ENCODE measurements at places on chromosomes 4 and X.

DNA sequence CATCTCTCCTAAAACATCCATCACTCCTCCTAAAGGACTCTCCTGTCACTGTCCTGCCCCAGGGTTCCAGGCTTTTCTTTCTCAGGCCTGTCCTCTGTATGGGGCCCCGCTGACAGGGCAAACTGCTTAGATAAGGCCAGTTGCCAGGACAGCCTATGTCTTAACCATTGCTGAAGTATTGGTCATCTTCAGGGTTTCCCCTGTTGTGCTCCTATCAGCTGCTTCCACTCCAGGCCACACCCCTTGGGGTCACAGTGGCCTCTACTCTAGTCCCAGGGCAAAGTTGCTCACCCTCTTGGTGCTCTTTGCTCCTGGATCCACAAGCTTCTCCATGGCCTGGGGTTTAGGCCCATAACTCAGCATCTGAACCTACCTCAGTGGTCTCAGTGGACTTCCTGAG lies 138.0 kb upstream of the PJA1 start:
- no peak for DNase-seq

DNA sequence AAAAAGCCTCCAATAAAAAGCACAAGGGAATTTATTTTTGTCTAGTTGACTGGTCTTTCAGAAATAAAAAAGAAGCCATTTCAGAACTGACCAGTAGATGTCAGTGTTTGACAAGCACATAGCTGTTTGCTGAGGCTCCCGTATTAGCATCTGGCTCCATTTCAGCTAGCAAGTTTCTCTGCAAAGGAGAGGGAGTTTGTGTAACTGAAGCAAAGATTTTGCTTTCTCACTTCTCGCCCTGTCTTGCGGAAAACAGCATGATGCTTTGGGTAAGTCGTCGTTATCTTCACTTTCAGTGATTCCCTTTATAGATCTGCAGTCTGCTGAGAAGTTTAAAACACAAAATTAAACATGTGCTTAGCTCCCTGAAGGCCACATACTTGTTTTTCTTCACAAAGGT lies 85.5 kb downstream of the CT47B1 start:
- DNase-seq = no peak

DNA sequence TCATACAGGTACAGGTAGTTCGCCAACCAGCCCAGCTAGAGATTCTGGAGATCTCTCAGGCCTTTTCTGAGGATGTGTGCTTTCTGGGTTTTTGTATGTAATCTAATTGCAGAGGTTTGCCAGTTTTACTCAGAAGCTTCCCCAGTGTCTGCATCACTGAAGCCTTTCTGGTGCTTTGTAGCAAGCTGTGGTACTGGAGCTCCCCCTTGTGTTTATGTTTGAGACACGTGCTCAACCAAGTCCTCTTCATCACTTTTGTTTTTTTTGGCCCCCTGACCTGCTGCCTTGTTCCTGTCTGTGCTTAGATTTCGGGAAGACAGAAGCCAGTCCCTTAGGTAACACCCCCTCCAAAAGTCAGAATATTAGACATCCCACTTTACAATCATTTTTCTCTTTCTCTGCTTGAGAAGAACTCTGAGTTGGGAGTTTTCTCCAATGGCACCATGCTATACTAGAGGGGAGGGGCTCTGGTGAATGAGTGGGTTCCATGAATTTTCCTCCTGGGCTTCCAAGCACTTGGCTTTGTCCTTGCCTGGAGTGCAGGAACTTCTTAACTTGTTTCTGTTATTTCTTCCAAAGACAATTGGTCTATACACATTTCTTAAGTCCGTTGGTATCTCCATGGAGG lies 128.4 kb upstream of the TBC1D9 start:
- DNase-seq = no peak

GRCh38 chr4:48322063-48322462 lies 19.3 kb upstream of the SLAIN2 start:
- no peak for DNase-seq

DNA sequence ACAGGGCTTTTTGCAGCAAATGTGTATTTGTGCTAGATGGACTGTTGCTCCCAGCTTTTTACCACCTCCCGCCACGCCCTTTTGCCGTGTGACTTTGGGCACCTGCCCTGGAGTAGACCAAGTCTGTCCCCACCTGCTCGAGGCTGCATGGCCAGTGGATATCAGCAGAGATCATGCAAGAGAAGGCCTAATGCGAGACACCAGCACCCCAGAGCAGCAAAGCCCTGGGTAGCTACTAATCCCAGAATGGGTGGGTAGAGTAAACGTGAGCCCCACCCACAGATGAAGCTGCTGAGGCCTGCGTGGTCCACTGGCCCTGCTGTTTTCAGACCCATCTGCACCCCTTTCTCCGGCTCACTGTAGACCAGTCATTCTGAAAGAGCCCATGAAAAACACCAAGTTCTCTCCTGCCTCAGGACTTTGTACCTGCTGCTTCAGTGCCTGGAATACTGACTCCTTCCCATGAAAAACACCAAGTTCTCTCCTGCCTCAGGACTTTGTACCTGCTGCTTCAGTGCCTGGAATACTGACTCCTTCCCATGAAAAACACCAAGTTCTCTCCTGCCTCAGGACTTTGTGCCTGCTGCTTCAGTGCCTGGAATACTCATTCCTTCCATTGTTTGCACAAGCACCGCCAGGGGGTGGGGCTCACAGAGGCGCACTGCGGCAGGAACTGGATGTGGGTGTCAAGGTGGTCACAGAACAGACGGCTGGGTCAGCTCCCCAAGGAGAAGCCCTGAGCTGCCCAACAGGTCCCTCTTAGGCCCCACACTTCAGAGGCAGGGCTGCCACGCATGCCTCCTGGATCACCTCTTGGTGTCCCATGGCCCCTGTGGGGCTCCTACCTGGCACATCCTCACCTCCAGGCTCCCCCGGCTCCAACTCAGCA lies 5.1 kb upstream of the TNIP2 start:
- DNase-seq = no peak

GRCh38 chrX:73268463-73268862 lies 53.8 kb upstream of the NAP1L2 start:
- DNase-seq = no peak

DNA sequence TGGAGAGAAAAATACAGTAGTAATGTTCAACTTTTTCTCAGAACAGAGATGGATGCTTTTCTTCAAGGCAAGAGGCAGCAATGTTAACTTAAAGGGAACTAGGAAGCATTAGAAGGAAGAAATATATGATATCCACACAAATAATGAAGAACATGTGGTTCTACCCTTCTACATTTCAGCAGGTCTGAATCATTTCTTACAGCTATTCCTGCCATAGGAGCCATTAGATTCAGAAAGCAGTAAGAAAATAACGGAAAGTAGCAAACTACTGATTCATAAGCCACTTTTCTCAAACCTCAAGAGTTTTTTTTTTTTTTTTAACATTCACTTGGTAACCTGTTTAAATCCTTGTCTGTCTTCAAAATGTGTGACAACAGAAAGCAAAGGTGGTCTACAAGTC lies 1251.6 kb upstream of the AGA start:
- DNase-seq = no peak

DNA sequence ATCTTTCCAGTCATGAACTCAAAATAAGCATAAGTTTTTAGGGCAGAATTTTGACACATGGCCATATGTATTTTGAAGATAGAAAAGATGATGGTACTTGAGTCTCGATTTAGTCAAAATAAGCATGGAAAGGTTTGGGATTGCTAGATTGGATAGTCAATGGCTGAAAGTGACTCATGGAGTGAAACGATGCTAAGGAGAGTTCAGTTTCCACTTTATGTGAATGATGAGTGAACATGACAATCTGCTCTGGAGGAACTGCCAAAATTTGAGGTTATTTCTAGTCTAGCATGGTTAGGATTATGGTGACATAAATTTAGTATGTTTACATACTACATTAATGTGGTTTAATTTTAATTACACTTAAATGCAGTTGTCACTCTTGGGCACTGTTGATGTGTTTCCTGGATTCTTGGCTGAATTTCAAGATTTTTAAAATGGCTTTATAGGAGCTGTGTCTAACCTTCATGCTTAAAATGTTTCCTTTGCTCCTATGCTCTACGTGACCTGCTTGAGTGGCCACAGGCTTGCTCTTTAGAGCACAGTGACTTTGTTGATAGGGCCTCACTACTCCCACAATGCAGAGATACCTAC lies 17.1 kb downstream of the DDX3X start:
- DNase-seq = no peak

GRCh38 chr4:159049780-159050375 lies 53.0 kb upstream of the RAPGEF2 start:
- no peak for DNase-seq

DNA sequence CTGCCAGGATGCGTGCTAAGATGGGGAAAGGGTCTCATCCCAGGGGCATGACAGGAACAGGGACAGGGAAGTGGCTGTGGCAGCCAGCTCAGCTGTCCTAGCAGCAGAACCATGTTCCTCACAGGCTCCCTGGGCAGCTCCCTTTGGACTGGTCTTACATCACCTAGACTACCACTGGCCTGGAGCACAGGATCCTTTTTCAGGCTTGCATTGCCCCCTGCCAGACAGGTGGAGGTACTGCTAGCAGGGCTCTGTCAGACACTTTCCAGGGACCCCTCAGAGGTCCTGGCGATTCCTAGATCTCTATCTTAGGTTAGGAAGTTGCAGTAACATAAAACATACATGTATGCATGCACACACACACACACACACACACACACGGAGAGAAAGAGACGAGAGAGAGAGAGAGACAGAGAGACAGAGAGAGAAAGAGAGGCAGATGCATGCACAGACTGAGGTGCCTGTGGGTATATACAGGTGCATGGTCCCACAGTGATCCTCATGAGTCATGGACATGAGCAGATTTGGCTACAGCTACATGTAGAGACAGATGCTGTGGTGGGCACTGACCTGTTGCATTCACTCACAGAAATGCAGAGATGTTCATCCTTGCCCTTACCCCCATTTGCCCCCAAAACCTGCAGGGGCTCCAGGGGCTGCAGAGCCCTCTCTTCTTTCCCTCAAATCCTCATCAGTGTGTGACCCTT lies 63.6 kb downstream of the STARD8 start:
- no peak for DNase-seq

- no peak for DNase-seq
Measured at GRCh38 chr4:177951026-177951425, 508.8 kb upstream of the AGA start.

GRCh38 chr4:106422766-106423165 lies 54.2 kb upstream of the GIMD1 start:
- no peak for DNase-seq

DNA sequence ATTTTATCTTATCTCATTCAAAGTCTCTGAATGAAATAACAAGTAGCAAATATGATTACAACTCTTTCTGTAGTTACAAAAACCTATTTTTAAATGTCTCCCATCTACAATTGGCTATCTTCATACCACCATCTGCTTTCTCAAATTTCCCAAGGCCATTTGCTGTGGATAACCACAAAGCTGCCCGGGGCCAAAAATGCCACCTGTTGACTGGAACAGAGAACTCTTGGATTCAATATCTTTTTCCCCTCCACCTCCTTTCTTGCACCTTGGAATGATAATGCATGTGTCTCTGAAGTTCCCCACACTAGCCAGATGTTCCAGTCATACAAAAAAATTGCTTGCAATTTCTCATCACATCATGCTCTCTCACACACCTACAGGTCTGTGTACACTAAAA lies 93.3 kb upstream of the SCML1 start:
- no peak for DNase-seq

All from activated naive CD8-positive, alpha-beta T cell treated with anti-CD3 and anti-CD28 coated beads, Interleukin-2, amount 50 U/mL, for 16 hours (primary cell).